HFFc6 (cell line): ENCODE measurements at places on chromosomes 11 and 22.

GRCh38 chr11:88231894-88232482 is 56.7 kb upstream of the RAB38 start:
- no peaks in the 10 kb centered on the region for H3K27me3 ChIP-seq
- H3K4me3 ChIP-seq = no peak overlapping the region
- no peaks in the 10 kb centered on the region for H3K4me1 ChIP-seq
- no peak overlapping the region for H3K27ac ChIP-seq
- peaks cover 7% of the 10 kb centered on the region for H3K36me3 ChIP-seq

DNA sequence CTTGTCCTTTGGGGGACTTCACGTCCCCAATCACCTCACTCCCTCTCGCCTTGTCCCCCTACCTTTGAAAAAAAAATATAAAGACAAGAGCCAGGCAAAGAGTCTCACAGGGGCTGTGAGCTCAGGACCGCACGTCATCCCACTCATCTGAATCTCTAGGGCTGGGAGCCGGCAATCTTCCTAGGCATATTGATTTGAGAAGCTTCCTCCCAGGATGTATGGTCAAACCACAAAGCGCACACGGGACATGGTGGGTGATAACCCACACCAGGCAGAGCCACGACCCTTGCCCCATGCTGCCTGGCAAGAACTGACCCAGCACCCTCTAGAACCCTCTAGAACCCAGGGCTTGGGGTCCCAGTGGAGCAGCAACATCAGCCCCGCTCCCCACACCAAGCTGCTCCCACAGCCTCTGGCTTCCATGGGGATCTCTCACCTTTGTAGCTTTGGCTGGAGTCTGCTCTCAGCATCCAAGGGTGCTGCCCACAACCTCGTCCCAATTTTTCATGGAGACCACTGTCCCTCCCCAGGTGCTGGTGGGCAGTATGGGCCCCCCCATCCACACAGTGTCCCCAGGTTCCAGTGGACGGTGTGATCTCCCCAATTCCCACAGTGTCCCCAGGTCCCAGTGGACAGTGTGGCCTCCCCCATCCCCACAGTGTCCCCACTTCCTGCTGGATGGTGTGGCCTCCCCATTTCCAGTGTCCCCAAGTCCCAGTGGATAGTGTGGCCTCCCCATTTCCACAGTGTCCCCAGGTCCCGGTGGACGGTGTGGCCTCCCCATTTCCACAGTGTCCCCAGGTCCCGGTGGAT is 85.2 kb upstream of the FGF3 start:
- H3K27ac ChIP-seq = no peak overlapping the region
- peaks cover 16% of the 10 kb centered on the region for H3K4me1 ChIP-seq
- DNase-seq = no peak
- H3K4me3 ChIP-seq = no peak overlapping the region
- H3K27me3 ChIP-seq = peaks cover 38% of the 10 kb centered on the region
- no peaks in the 10 kb centered on the region for H3K36me3 ChIP-seq

GRCh38 chr11:68337399-68337835 is 25.0 kb downstream of the LRP5 start:
- no peak overlapping the region for H3K27ac ChIP-seq
- DNase-seq = no peak
- peaks cover 11% of the 10 kb centered on the region for H3K4me1 ChIP-seq
- H3K4me3 ChIP-seq = no peak overlapping the region
- H3K36me3 ChIP-seq = no peaks in the 10 kb centered on the region

DNA sequence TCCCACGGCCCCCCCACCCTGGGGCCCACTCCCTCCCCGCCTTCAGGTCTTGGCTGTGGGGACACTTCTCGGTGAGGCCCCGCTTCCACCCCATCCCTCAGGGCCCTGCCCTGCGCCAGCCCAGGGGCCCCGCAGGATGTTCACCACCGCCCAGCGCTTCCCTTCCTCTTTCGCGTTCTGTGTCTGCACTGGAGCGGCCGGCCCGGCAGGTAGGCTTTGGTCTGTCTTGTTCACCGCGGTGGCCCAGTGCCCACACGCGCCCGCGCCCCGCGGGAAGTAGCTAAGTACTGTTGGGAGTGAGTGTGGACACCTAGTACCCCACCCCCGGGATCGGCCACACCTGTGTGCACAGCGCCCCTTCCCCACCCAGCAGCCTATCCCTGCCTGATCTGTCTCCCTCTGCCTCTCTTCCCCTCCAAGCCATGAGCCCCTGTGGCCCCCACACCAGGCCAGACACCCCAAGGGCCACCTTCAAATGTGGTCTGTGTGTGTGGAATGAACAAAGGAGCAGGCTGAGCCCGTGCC is 85.4 kb downstream of the WNT7B start:
- no peak overlapping the region for H3K27ac ChIP-seq
- DNase-seq = no peak
- H3K4me3 ChIP-seq = no peak overlapping the region

DNA sequence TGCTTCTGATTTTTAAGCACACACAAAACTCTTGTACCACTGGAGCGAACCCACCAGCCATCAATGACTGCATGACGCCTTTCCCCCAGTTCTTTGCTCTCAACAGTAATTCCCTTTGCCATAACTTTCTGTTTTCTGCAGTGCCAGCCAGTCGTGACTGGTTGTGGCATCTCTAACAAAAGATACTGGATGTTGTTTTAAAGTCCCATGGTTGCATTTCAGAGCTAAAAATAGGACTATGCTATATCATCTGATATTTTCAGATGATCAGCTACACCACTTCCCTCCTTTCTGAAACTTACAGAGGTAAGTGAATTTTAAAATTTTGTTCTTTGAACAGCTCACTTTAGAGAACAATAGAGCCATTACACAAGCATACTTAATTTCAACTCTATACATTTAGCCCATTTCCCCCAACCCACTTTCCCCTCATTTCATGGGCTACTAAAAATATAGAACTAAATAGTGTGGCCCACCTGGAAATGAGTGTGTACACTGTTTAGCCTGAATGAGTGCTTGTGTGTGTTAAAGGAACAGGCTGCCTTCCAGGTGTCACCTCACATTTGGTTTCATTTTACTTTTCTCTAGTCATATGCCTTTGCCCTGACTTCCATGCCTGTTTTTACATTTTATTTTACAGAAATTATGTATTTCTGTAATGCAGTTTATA is 136.9 kb upstream of the ZC3H12C start:
- no peaks in the 10 kb centered on the region for H3K4me1 ChIP-seq
- no peak overlapping the region for H3K27ac ChIP-seq
- H3K4me3 ChIP-seq = no peak overlapping the region
- H3K27me3 ChIP-seq = peaks cover 9% of the 10 kb centered on the region

DNA sequence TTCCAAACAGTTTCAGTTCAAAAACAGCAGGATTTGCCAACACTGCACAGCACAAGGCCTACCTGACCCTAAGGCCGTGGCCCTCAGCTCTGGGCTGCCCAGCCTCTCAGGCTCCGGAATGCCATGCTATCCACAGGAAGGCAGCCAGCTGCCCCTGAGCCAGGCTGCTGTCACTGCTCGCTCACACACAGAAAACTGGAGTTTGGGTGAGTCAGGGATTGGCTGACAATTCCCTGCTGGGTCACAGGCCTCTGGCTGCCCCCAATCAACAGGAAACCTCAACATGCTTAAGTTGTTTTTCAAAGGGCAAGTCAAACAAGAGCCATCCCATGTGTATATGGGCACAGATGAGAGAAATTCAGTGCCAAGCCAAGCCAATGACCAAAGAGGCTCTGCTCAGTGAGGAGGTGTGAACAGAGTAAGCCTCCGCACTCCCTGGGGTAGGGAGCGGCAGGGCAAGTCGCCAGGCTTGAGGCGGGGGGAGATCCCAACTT is 50.2 kb downstream of the RPL27A start:
- H3K27ac ChIP-seq = peak overlapping the region; percentile 71
- H3K36me3 ChIP-seq = peaks cover 9% of the 10 kb centered on the region
- peaks cover 5% of the 10 kb centered on the region for H3K27me3 ChIP-seq
- peaks cover 48% of the 10 kb centered on the region for H3K4me1 ChIP-seq
- peak; percentile 76 for DNase-seq

DNA sequence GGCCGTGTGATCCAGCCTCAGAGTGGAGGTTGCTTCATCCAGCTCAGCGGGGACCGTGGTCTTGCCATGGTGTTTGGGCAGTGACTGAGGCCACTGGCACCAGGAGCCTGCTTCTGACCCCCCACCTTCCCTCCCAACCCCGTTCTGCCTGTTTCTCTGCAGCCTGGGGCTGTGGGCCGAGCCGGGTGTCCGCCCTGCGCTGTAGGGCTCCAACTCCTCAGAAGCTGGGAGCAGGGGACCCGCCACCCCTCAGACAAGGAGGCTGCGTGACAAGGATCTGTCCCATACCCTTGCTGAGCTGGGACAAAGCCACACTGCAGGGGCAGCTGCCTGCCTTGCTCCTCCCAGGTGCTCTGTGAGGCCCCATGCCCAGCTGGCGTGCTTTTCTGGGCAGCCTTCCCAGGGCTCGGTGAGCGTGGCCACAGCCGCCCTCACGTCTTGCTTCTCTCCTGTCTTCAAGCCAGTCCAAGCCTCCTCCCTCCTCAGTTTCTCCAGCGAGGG is 11.7 kb upstream of the ARFGAP3 start:
- no peak overlapping the region for H3K27ac ChIP-seq
- peaks cover 8% of the 10 kb centered on the region for H3K4me1 ChIP-seq
- DNase-seq = no peak
- peaks cover 6% of the 10 kb centered on the region for H3K27me3 ChIP-seq
- peaks cover 13% of the 10 kb centered on the region for H3K36me3 ChIP-seq

DNA sequence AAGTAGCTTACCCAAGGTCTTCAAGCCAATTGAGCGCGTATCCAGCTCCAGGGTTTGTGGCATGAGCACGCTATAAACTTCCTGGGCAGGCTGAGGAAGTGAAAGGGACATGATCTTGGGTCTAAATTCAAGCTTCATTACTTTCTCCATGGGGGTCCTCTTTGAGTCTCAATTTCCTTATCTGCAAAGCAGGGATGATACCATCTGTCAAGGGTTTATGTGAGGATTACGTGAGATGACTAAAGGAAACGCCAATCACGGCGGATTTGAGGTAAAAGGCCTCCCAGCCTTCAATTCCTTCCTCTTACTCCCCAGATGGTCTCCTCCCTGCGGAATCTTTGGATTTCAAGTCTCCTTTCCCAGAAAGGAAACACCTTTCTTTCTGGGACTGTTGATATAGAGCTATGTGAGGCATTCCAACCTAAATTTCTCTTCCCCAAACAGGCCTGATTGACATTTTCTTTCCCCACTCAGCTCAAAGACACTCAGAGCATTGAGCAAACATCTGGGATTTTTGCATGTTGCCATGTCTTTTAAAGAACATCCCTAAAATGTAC is 474.4 kb downstream of the INSC start:
- DNase-seq = no peak
- no peaks in the 10 kb centered on the region for H3K36me3 ChIP-seq
- H3K4me1 ChIP-seq = no peaks in the 10 kb centered on the region
- no peak overlapping the region for H3K4me3 ChIP-seq
- peaks cover under 1% of the 10 kb centered on the region for H3K27me3 ChIP-seq
- H3K27ac ChIP-seq = no peak overlapping the region

- H3K4me1 ChIP-seq = peaks cover 34% of the 10 kb centered on the region
- no peak for DNase-seq
- no peak overlapping the region for H3K4me3 ChIP-seq
- no peaks in the 10 kb centered on the region for H3K36me3 ChIP-seq
- peaks cover 2% of the 10 kb centered on the region; the same call in 1 of the 2 replicates for H3K27me3 ChIP-seq
Measured at GRCh38 chr11:34300026-34300925, 57.5 kb downstream of the ABTB2 start.

DNA sequence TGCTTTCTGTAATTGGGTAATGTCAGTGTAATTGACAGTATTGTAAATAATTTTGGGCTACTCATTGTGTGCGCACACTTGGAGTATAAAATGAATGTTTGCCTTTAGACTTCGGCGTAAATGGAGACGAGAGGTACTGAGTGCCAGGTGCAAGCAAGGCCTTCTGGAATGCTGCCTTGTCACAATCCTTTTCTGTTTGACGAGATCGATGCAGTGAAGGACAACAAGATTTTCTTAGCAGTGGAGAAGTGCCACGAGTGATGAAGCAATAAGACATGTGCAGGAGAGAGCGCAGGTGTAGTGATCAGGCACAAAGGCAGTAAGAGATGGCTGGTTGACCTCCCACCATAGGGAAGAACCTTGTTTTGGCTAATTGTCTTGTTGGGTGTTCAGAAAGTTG is 67.5 kb downstream of the DDX10 start:
- H3K36me3 ChIP-seq = peaks cover 11% of the 10 kb centered on the region
- H3K4me3 ChIP-seq = no peak overlapping the region
- DNase-seq = no peak
- H3K4me1 ChIP-seq = peaks cover 58% of the 10 kb centered on the region
- no peak overlapping the region for H3K27ac ChIP-seq

DNA sequence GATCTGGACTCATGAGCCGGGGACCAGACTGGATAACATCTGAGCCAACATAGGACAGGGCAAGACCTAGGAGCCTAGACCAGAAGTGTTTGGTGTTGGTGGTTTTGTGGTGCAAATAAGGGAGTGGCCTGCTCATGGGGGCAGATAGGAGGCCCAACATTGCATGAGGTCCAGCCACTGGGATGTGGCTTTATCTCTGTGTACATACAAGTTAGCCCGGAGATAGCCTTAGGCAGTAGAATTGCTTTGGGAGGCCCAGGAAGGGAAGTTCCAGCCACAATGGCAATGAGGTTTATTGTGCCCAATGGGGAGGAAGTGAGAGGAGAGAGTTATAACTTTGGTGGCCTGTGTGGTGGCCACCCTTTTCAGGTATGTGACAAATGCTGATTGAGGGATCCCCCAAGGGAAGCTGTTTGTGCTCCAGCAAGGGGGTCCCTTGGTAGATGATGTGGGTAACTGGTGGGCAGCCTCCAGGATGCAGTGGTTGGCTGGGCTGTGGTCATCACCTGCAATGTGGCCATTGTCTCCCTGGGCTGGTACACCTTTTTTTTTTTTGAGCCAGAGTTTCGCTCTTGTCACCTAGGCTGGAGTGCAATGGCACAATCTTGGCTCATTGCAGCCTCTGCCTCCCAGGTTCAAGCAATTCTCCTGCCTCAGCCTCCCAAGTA is 6.4 kb downstream of the LMO2 start:
- H3K4me1 ChIP-seq = no peaks in the 10 kb centered on the region
- no peak for DNase-seq
- H3K4me3 ChIP-seq = no peak overlapping the region

GRCh38 chr11:115590254-115590653 is 86.0 kb upstream of the CADM1 start:
- H3K4me1 ChIP-seq = no peaks in the 10 kb centered on the region
- no peak for DNase-seq
- H3K27me3 ChIP-seq = no peaks in the 10 kb centered on the region
- no peaks in the 10 kb centered on the region for H3K36me3 ChIP-seq
- H3K4me3 ChIP-seq = no peak overlapping the region

GRCh38 chr11:72834905-72835304 is 20.7 kb downstream of the ATG16L2 start:
- H3K27me3 ChIP-seq = peaks cover 5% of the 10 kb centered on the region
- no peak for DNase-seq
- peaks cover 41% of the 10 kb centered on the region for H3K4me1 ChIP-seq
- H3K4me3 ChIP-seq = no peak overlapping the region
- H3K36me3 ChIP-seq = peaks cover 23% of the 10 kb centered on the region
- H3K27ac ChIP-seq = no peak overlapping the region; the same call in 1 of the 2 replicates

DNA sequence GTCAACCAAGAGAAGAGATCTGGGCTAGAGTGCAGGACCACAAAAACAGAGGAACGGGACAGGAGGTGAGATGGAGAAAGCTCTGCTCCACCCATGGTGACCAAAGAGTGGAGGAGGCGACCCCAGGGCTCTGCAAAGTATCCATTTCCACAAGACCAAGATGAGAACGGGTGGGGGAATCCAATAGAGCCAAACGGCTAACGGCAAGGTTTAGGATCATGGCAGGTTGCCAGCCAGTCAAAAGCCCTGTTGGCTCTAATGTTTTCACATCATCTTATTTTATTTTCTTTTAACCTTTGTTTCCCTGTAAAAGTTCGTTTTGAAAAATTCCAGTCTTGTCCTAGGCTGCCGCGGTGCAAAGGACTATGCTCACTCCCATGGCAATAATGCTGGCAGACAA is 52.1 kb upstream of the CHST1 start:
- no peak overlapping the region for H3K4me3 ChIP-seq
- H3K4me1 ChIP-seq = no peaks in the 10 kb centered on the region
- H3K27ac ChIP-seq = no peak overlapping the region
